SK-N-DZ (cell line): ENCODE measurements at places on chromosomes 2 and 18.

GRCh38 chr18:34993289-34993688 lies 47.9 kb upstream of the MAPRE2 start:
- no peak for DNase-seq

DNA sequence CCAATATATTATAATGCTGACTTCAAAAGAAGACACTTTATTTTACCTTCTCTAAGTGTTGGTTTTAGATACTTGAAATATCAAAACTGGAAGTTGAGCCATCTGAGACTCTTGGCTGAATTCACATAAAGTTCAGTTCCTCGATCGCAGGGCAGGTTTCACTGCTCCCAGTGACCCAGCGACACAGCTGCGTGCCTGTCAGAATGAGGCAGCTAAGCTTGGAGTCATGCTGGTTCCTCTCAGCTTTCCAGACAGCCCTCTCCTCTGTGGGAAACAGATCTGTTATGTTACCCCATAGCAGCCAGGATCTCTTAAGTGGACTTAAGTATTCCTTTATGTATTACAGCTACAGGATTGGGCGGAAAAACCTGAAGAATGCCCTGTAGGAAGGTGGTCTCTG lies 142.8 kb upstream of the ALPP start:
- DNase-seq: no peak

GRCh38 chr2:2145817-2146216 lies 185.3 kb downstream of the MYT1L start:
- no peak for DNase-seq

GRCh38 chr2:88838165-88838635 lies 146.7 kb downstream of the RPIA start:
- DNase-seq: no peak

DNA sequence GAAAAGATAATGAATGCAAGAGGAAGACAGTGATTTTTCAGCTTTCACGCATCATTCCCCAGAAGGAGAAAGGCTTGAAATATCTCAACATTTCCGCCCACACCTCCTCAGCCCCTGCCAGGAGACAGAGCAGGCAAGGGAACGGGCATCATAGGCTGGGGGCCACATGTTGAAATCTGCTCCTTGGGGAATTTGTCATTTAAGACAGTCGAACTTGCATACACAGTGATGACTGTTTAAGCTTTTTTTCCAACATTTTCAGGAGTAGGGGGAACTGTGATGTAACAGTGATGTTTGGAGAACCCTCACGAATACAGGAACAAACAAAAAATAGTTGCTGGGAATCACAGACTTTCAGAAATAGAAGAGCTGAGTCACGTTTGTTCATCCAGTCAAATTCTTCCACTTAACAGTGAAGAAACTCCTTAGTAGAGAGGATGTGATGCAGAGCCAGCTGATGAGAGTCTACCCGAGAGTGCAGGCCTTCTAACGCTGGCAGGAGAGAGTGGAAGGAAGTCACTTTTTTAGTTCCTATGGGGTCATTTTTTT lies 266.8 kb downstream of the ALPK2 start:
- DNase-seq: no peak

DNA sequence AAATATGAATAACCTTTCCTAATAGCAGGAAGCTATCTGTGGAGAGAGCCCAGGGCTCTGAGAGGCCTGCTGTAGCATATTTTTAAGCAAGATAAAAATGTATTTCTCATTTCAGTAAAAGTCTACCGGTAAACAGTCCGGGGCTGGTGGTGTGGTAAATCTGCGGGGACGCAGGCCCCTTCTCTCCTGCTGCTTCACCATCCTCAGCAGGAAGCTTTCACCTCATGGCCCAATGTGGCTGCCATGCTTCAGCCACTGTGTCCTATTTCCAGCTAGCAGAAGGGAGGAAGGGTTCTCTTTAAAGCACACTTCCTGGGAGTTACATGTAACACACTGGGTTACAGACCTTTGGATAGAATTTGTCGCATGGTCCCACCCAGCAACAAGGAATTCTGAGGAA lies 79.5 kb upstream of the ODC1 start:
- no peak for DNase-seq

GRCh38 chr2:42754021-42754775 lies 9.7 kb downstream of the OXER1 start:
- DNase-seq: no peak
